Frontal cortex (tissue), 4 donors: ENCODE measurements at places on chromosomes 5 and 9.

GRCh38 chr9:94919376-94920098 lies 193.0 kb downstream of the AOPEP start:
- no peak for DNase-seq

- DNase-seq, result no peak
Observed at GRCh38 chr5:159602434-159602833, 272.1 kb upstream of the IL12B start.

GRCh38 chr5:143495110-143495509 lies 91.6 kb upstream of the NR3C1 start:
- DNase-seq, result no peak

DNA sequence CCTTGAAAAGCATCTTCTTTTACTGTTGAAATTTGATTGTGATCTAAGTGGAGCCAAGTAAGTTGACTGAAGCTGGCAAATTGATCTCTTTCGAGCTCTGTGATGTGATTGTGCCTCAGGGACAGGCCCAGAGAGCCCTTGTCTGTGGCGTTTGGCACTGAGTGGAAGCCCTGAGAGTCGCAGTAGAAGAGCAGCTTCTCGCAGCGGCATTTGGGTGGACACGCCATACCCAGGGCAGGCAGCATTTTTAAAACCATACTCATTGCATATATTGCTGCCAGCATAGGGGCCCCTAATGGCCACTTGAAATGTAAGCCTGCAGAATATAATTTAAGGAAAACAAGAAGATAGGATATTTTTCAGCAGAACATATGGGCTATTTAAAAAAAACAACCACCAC lies 894 bp downstream of the LRRTM2 start:
- no peak for DNase-seq

DNA sequence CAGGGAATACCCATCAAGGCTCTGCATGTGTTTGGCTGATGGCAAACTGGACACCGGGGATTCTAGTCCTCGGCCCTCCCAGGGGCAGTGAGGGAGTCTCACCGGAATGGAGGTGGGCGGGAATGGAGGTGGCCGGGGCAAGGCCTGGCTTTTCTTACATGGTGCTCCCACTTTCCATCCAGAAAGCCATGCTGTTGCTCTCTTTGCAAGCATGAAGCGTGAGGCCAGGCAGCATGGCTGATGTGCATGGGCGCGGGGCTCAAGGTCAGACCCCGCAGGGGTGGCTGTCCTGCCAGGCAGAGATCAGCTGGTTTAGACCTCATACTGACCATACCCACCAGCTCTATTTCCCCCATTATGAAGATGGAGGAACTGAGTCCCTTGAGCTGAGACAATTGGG lies 108.0 kb upstream of the PHYKPL start:
- DNase-seq, result no peak

- DNase-seq, result no peak
Observed at GRCh38 chr5:57435701-57436134, 46.9 kb downstream of the ACTBL2 start.

GRCh38 chr9:116162241-116162781 lies 8.7 kb downstream of the PAPPA start:
- no peak for DNase-seq

DNA sequence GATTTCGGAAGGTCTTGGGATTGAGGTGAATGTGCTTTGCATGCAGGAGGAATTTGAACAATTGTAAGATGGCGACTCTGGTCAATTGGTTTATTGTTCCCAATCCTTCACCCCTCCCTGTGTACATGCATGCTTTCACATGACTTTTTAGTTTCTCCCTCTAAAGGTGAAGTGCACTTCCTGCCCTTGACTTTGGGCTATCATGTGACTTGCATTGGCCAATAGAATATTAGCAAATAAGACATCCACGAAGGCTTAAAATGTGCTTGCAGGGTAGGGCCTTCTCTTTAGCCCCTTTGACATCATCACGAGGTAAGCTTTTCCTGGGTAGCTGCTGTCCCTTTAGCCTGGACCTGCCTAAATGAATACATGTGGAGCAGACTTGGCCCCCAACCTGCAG lies 8.1 kb upstream of the ZBTB43 start:
- no peak for DNase-seq

DNA sequence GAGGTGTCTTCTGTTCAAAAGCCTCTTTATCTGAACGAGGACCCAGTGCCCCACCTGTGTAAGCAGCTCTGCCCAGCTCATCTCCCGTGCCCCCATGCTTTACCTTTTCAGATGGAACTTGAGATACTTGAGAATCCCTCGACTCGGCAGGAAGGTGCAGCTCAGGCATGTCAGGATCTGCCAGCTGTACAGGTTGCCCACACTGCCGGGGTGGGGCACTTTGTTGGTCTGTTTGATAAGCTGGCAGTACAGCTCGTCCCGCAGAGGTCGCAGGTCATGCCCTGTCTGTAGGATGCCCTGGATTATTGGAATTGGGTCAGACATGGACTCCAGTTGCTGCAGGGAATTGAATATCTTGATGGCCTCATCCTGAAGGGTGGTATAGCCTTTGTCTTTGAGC lies 58.0 kb upstream of the RETREG1 start:
- no peak for DNase-seq

- DNase-seq, result no peak
Observed at GRCh38 chr5:14486486-14486885, 95.1 kb upstream of the OTULINL start.

- no peak for DNase-seq
Observed at GRCh38 chr5:135657536-135658305, 78.9 kb upstream of the CXCL14 start.

DNA sequence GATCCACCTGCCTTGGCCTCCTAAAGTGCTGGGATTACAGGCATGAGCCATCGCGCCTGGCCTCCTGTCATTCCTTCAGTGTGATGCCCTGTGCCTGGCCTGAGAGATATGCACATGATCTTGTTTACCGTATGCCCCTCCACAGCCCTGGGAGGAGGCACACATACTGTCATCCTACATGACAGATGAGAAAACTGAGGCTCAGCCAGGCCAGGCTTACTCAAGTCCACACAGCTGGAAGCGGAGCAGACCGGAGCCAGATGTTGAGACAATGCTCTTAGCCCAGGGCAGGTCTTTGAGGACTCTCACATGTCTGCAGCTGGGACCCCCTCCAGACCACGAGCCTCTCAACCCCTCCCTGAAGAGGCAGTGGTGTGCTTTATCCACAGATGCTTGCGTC lies 38.7 kb upstream of the SH3PXD2B start:
- no peak for DNase-seq

GRCh38 chr5:55356896-55357295 lies 49.1 kb downstream of the MTREX start:
- no peak for DNase-seq

GRCh38 chr5:20636686-20637085 lies 648.7 kb upstream of the CDH18 start:
- DNase-seq, result no peak

GRCh38 chr9:81814794-81815464 lies 113.3 kb upstream of the SPATA31D4 start:
- DNase-seq, result no peak

DNA sequence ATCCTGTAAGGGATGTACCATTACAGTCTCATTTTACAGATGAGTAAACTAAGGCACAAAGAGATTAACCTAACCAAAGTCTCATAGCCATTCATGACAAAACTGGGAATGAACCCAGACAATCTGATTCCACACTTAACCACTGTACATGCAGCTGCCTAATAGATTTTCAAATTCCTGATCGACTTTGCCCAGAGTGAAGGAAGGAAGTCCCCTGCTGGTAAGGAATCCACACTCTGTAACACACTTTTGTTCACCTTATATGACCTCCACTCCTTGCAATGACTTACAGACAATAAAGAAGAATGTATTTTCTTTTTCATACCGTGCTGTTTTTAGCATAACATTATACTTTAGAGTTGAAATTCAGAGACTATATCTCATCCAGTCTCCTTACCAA lies 31.3 kb upstream of the PLPP6 start:
- no peak for DNase-seq

DNA sequence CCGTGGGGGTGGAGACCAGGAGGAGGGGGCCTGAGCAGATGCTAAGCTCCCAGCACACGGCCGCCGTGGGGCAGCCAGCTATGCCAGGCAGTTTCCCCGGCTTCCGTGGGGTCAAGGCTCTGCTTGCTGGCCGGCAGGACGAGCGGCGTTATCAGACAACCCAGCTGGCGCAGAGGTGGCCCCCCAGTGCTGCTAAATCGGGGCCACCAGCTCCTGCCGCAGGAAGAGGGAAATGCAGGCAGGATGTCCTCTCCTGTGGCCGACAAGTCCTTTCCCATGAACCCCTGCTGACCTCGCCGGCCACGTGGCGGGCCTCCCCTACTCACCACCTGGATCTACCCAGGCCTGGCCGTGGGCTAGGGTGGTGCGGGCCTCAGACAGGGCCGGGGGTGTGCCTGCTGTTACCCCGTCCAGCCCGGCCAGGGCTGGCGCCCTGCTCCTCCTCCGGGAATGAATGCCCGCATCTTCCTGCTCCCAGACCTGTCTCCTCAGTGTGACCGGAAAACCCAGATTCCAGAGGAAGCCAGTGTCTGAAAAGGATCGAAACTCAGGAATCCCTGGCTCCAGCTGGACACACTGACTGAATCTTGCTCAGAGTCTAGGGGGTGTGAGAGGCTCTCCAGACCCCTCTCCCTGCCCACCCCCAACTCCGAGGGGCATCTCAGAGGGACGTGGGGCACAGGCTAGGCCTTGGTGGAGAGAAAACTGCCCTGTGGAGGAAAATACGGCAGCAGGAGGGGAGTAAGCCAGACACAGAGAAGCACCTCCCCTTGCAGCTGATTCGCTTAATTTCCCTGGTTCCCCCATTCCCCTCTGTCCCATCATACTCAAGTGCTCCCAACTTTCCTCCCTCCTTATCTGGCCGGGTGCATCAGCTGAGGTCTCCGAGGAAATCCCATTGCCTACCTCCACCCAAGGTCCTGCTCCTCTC lies 3.9 kb downstream of the FLT4 start:
- no peak for DNase-seq

DNA sequence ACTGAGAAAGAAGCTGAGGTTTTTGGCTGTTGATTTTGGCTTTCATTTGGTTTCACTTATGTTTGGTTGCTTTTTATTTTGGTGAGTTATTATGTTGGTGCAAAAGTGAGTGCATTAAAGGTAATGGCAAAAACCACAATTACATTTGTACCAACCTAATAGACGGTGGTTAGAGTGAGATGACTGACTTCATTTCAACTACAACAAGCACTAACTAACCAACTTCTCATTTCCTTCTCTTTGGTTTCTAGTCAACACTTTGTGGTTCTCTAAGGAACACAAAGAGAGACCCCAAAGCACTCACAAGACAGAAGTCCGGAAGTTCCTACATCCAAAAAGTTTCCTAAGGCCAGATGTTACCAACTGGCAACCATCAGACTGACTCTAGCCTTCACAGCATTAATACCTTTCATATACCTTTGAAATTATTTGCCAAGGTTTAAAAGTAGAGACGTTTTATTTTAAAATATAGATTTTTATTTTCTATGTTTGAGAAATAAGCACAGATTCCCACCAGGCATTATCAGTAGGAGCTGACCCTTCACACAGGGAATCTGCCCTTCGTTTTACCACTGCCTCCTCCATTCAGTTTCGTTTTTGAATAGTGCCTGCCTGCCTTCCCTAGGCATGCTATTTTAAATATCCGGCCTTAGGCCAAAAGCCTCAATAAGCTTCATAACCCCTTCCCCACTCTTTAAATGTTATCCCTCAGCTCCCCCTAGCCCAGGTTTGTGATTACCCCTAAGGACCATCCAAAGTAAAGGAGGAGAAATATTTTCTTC lies 301.1 kb upstream of the PTGER4 start:
- no peak for DNase-seq

GRCh38 chr5:10420932-10421331 lies 20.7 kb upstream of the ROPN1L start:
- no peak for DNase-seq

GRCh38 chr5:36145311-36145710 lies 6.4 kb downstream of the LMBRD2 start:
- DNase-seq, result no peak

- no peak for DNase-seq
Observed at GRCh38 chr5:40627706-40628105, 52.0 kb upstream of the PTGER4 start.

- no peak for DNase-seq
Observed at GRCh38 chr9:125391704-125392103, 130.1 kb downstream of the GAPVD1 start.

GRCh38 chr9:120636194-120636957 lies 56.4 kb upstream of the CDK5RAP2 start:
- DNase-seq, result no peak

DNA sequence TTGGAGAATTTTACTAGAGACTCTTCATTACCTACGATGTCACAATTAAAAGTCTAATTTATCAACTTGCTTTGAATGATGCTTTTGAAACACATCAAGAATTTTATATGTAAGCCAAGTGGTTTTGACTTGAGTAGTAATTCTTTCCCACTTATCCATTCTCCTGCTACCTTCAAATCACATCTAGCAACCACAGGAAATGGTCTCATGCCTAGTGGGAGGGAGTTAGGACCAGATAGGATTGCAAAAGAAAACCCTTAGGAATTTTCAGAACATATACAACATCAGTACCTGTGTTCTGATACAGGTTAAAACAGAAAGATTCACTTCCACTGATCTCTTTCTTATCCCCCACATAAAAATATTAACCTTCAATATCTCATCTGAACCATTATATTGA lies 260.4 kb downstream of the CWC27 start:
- no peak for DNase-seq

- no peak for DNase-seq
Observed at GRCh38 chr5:66306844-66307315, 162.8 kb downstream of the SREK1 start.

DNA sequence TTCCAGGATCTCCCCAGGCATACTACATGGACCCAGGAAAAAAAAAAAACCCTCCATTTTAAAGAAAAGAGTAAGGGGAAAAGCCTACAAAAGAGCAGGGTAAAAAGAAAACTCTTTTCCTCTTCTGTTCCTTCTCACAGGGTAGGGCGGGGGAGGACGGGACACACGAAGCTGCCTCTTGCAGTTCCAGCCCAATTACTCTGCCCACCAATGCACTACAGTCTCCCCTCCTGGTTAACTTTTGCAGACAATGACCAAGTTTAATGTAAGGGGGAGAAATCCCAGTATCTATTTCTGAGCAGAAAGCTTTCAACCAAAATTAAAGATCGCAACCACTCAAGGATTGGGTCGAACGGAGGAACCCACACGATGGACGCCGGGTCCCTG lies 1.3 kb downstream of the BRD3 start:
- no peak for DNase-seq

DNA sequence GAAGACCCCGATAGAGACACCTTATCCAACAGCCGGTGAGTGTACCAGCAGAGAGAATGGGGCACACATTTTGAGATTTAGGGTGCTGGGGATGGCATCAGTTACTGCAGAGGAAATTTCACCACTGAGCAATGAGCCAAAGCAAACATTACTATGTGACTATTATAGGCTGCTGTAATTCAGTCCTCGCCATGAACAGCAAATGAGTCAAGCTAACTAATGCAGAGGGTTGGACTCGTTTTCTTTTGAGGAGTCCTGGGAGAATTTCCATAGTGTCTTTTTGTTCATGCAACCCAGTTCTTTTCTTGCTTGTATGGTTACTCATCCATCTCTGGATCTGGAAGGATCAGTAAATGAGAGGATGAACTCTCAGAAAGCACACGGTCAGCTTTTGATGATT lies 323.8 kb downstream of the PSAT1 start:
- DNase-seq, result no peak
